ENCODE measurements at places on chromosomes 6 and 20.

DNA sequence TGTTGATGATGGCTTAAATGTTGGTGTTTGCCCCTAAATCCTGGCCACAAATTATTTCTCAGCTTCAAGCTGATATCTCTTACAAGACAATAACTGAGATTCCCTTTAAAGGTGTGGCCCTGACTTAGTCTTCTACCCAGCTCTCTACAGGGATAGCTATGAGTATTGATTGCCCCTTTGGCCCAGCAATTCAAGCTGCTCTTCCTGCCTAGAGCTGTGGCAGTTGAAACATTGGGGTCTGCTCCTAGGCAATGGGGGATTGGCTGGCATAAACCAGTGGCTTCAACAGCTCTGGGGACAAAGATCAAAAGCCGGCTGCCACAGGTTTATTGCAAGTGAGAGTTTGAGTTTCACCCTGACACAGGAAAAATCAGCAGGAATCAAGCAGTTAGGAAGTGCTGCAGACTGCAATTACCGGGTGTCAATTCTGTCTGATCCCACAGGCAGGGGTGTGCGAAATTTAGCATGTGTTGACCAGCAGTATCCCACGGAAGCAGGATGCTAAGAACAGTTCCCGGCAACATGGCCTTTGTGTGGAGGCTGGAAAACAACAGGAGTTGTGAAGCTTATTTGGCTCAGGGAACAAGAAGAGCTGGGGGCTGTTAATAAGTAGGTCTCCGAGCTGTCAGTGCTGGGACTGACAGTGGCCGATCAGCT, 66.2 kb upstream of the IYD start:
- no peak for DNase-seq

DNA sequence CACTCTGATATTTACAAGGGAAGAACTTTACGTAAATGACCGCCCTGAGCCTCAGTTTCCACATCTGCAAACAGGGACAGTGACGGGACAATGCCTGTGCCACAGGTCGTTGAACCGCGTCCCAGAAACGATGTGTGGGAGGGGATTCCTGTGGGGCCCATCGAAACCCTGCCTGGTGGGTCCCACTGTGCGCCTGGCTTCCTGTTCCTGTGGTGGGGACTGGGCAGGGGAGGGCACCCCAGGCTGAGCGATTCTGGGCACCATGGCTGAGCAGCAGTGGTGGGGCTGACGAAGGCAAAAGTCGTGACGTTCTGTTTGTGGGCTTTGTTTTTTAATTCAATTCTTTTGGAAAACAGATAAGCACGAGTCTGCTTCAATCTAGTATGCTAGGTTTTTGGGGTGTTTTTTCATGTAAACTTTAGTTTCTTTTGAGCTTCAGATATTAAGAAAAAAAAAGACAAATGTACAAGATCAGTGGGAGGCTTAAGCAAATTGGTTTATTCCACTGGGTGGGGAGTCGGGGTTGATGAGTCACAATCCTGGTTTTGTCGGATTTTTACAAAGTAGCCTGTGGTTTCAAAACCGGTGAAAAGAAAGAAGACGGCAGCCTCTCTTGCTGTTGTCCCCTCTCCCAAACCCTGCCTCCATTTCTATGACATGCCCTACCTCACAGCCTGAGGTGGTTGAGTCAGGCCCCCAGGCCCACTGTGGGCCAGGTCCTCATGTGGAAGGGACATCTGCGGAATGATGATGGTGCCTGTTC, 40.4 kb downstream of the GNAS-AS1 start:
- no peak for DNase-seq

GRCh38 chr6:168162366-168162765, 83.4 kb upstream of the FRMD1 start:
- no peak for DNase-seq

- no peak for DNase-seq
Measured at GRCh38 chr6:151005164-151005563, 139.7 kb downstream of the MTHFD1L start.

DNA sequence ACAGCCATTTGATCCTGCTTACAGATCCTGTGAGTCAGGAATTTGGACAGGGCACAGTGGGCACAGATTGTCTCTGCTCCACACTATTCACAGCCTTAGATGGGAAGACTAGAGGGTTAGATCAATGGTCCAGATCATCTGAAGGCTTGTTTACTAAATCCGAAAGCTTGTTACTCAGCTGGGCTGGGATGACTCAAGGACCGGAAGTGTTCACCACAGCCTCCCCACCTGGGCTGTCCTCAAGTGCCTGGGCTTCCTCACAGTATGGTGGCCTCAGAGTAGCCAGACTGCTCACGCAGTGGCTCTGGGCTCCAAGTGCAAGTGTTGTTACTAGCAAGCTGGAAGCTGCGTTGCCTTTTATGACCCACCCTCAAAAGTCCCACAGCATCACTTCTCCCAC, 75.4 kb upstream of the INSM1 start:
- DNase-seq, result no peak

- DNase-seq, result peak; percentile 77
Measured at GRCh38 chr20:33827634-33828325, 16.6 kb downstream of the CHMP4B start.

- no peak for DNase-seq
Measured at GRCh38 chr6:162620073-162620472, 107.5 kb downstream of the PRKN start.

DNA sequence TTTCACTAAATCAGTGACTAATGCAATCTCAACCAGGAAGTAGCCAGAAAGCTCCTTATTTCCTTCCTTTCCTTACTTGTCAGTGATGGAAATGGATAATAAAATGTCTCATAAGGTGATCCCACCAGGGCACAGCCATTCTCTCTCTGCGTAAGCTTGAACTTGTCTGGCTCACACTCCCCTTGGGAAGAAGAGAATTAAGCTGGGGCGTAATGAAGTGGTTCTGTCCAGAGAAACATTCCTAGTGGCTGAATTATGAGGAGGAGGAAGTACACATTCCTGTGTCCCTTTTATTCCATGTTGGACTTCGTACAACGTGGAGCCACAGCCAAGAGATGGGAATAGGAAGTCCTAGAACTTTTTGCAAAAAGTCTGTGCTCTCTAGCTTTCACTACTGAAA, 93.7 kb downstream of the MTHFD1L start:
- no peak for DNase-seq

DNA sequence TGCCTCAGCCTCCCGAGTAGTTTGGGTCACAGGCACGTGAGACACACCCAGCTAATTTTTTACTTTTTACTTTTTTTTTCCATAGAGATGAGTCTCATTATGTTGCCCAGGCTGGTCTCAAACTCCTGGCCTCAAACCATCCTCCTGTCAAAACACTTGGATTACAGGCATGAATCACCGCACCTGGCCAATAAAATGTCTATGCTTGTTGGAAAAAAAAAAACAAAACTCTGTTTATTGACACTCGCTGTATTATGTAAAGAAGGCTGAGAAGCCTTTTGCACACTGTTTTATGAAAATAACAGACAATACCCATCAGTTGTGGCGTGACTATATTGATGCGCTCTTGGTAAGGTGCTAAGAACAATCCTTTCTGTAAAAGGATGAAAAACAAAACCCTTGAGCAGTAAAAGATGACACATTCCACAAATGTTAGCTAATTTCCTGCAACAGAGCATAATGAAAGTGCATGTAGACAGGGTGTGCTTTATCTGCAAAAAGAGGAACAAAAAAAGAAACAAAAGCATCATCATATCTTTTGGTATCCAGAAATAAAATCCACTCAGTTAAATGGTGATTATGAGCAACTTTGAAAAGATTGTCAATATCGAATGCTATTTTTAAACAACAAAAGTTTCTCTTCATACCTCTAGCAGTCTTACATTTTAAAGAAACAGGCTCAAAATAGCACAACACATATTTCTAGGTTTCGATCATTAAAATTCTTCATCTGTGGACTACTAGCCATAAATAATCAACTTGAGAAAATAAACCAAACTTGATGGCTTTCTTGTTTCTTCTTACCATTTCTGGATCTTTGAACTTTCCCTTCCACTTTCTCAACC, 108.3 kb upstream of the PHACTR1 start:
- peak; percentile 37 for DNase-seq

GRCh38 chr6:110958329-110959192, at the start of gene GTF3C6:
TSS of gene GTF3C6 (plus strand) at chr6:110958706. CDS start at chr6:110958770, 64 bp downstream.
- DNase-seq, result peak; percentile 94

DNA sequence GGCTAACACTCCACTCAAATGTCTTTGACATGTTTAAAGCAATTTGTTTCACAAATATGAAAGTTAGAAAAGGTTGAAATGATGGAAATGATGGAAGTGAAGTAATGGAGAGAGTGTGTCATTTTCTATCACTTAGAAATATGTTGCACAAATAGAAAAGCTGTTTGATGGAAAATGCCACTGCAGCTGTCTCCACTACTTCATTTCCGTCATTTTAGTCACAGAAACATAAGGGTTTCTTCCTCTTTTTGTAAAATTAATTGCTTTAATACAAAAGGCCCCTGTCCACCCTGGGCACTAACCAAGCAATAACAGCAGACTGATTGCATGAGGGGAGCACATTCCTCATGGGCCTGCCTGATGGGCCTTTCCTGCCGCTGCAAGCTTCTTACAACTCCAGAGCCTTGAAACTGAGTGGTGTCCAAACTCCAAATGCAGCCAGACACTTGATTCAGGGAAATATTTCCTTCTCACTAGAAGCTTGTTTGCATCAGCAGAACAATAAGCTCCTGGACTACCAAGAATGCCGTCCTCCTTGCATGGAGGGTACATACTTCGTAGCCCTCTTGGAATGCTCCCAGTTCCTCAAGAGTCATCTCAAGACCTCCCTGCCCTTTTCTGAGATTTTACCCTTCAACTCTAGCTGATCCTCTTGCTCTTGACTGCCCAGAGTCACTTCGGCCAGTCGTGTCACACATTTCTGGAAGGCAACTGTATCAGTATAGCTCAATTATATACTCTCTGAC, 36.1 kb downstream of the F13A1 start:
- DNase-seq, result no peak

DNA sequence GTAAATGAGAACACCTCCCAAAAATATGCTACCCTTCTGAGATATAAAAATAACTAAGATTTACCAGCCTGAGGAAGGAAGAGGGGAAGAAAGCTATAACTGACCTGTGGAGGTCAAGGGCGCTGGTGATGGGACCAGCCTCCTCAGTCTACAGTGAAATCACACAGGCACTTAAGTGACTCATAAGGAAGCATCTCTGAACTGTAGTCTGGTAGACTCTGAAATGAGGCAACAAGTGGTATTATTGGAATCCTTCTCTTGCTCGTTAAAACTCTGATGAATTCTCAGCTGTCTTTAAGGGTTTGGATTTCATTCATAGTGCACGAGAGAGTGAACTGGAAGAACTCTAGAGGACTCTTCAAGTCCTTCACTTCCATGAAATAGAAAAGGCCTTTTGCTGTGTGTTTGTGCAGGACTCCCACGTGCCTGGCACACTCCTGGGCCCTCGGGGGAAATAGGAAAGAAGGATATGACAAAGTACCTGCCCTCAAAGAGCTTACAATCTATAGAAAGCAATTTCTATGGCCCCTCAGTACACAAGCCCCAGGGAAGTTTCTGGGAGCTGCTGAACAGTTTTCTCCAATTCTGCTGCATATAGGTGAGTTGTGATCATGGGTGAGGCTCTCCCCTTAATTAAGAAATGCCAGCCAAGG, 231.8 kb upstream of the RREB1 start:
- DNase-seq, result peak; percentile 80

GRCh38 chr6:121886223-121886830, 450.9 kb downstream of the GJA1 start:
- peak; percentile 69 for DNase-seq

GRCh38 chr6:108594640-108595039, 33.9 kb downstream of the FOXO3 start:
- no peak for DNase-seq

GRCh38 chr6:22448291-22448711, 121.1 kb upstream of the HDGFL1 start:
- no peak for DNase-seq

DNA sequence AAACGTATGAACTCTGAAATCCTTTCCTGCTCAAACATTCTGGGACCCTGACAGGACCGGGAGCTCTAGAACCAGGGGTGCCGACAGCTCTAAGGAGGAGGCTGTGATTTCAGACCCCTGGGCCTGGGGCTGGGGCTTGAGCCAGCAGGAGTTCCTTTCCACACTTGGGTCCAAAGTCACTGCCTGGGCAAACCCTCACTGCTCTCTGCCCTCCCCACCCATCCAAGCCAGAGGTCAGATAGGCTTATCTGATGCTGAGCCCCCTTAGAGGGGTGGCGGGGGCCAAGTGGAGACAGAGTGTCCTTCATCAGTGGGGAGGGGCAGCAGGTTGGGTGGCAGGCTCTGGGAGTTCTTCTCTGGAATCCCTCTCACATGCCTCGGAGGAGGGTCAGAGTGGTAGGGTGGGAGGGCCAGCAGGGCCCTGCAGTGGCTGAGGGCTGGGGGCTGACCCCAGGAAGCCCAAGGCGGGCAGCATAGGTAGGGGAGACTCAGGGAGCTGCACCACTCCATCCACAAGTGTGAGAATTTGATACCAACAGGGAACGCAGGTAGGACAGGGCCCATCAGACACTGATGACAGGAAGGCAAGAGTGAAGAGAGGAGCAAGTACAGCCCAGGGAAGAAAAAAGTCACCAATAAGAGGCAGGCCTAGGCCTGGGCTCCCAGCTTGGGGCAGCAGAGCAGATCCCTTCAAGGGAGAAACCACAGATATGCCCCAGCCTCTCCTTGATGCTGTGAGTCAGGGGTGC, 121.0 kb downstream of the MRPL14 start:
- DNase-seq, result peak; percentile 20
